ENCODE measurements at places on chromosomes 12 and 14.
A peak's percentile ranks its signal among the peaks of the same experiment; 100 is the strongest.

DNA sequence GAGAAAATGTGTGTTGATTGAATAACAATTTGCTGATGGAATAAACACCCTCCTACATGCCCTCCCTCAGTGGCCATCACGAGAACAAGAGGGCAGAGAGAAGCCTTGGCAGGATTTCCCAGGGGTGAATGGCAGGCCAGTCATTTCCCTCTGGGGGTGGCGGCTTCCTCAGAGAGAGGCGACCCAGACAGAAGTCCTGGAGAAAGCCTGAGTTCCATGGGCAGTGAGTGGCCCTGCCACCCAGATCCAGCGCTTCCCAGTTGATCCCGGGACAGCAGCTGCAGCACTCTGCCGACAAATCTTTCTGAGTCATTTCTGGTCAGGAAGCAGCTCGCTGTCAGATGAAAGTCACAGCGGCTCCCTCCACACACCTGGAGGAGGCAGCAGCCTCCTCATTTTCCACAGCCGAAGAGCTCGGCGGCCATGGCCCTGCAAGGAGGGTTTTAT is 123.0 kb downstream of the SCARB1 start:
- no peak for DNase-seq

GRCh38 chr12:56267443-56268071 is 815 bp downstream of the COQ10A start:
- DNase-seq: no peak

- no peak for DNase-seq
Observed at GRCh38 chr12:90908465-90908864, 46.5 kb downstream of the CCER1 start.

GRCh38 chr12:85356596-85357385 is 76.8 kb downstream of the ALX1 start:
- no peak for DNase-seq

GRCh38 chr12:85273381-85274314 is 6.4 kb upstream of the ALX1 start:
- DNase-seq: peak; percentile 66

- DNase-seq: no peak
Observed at GRCh38 chr12:105036937-105037649, 47.2 kb downstream of the ALDH1L2 start.
